T-helper 1 cell treated with Interleukin-12 subunit alpha and Interleukin-12 subunit beta and Interleukin-4 antibody, amounts not matched to agents 30 ng/mL and 1 ng/mL, for 36 hours (primary cell): ENCODE measurements at places on chromosomes 1 and 21. TPM values are rescaled to one million over a fixed set of nuclear protein-coding genes. Genes with fewer than 3 reads are reported as not detected.

The NUDT4B gene
- not detected in 2 replicates for total RNA-seq

The TAS1R1 gene
- not detected in 2 replicates for total RNA-seq

The CFHR2 gene
- not detected in 2 replicates for total RNA-seq

The ESPN gene
- total RNA-seq, result 1.1 TPM in 2 replicates

The ADAM30 gene
- not detected in 2 replicates for total RNA-seq

The CENPF gene
- 78.4 and 83.7 TPM in 2 replicates for total RNA-seq

The NFASC gene
- total RNA-seq, result 0.12 and 0.20 TPM in 2 replicates

The SPATA21 gene
- 0.12 TPM in 1 of 2 replicates, not detected in the other for total RNA-seq

The EPHA8 gene
- total RNA-seq, result not detected in 2 replicates

The LY9 gene
- total RNA-seq, result 3.0 and 3.9 TPM in 2 replicates

The KCNQ4 gene
- 0.88 and 1.0 TPM in 2 replicates for total RNA-seq

The IL23R gene
- total RNA-seq, result 6.8 and 6.9 TPM in 2 replicates

The CFHR3 gene
- total RNA-seq, result not detected in 2 replicates

The LPAR3 gene
- 1.0 and 2.3 TPM in 2 replicates for total RNA-seq

The SAMD13 gene
- not detected in 2 replicates for total RNA-seq

The ITLN2 gene
- total RNA-seq, result not detected in 2 replicates

The GBP6 gene
- 3.8 and 4.2 TPM in 2 replicates for total RNA-seq

The FCRL2 gene
- total RNA-seq, result not detected in 2 replicates

The NLRP3 gene
- 0.20 and 0.27 TPM in 2 replicates for total RNA-seq

The SPATA45 gene
- 0.93 TPM in 1 of 2 replicates, not detected in the other for total RNA-seq

The FBLIM1 gene
- not detected in 2 replicates for total RNA-seq

The CD101 gene
- total RNA-seq, result 1.9 and 2.3 TPM in 2 replicates
